Fibroblast of skin of right quadriceps (primary cell): ENCODE measurements at places on chromosomes 2 and 18.
A peak's percentile ranks its signal among the peaks of the same experiment; 100 is the strongest.

- DNase-seq = no peak
Observed at GRCh38 chr2:232345251-232345650, 33.3 kb upstream of the ALPP start.

DNA sequence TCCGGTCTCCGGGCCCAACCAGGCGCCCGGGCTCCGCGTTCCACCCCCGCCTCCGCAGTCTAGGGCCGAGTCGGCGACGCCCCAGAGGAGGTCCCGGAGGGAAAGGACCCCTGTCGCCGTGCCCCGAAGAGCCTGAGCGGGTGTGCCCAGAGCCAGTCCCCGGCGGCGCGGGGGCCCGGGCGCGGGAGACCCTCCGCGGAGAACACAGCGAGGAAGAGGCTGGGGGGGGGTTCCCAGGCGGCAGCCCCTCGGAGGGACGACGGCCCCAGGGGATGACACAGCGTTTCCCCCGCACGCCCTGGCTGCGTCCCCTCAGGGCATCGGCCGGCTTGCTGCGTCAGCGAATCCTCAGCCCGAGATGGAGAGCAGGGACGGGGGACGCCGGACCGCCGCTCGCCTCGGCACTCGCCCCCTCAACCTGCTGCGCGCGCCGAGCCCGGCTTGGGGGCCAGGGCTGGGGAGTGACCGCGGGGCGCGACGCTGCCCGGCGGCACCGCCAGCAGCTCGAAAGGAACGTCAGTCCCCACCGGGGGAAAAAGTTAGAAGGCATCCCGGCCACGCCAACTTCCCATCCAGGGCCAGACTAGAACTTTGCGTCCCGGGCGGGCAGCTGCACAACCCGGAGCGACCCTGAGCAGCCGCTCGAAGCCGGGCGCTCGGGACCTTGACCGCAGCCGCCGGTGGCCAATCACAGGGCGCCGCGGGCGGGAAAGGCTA lies 711 bp downstream of the SFXN5 start:
- DNase-seq = no peak

GRCh38 chr2:6526093-6526824 lies 339.4 kb downstream of the CMPK2 start:
- DNase-seq = no peak

DNA sequence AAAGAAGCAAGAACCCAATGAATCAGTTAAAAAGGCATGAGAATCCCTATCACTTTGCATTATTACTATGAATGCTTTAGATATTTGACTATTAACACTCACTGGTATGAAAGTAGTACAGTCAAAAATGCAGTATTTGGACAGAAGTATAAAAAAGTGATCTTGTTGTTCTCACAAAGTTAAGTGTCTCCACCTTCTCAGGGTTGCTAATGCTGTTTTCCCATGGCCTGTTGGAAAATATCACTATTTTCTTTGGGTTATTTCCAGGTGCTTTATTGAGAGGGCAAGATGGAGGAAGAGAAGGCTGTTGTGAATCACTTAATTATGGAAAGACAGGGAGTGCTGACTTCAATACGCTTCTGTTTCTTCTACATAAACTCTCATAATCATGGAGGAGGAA lies 13.6 kb upstream of the CREB1 start:
- peak; percentile 66 for DNase-seq

DNA sequence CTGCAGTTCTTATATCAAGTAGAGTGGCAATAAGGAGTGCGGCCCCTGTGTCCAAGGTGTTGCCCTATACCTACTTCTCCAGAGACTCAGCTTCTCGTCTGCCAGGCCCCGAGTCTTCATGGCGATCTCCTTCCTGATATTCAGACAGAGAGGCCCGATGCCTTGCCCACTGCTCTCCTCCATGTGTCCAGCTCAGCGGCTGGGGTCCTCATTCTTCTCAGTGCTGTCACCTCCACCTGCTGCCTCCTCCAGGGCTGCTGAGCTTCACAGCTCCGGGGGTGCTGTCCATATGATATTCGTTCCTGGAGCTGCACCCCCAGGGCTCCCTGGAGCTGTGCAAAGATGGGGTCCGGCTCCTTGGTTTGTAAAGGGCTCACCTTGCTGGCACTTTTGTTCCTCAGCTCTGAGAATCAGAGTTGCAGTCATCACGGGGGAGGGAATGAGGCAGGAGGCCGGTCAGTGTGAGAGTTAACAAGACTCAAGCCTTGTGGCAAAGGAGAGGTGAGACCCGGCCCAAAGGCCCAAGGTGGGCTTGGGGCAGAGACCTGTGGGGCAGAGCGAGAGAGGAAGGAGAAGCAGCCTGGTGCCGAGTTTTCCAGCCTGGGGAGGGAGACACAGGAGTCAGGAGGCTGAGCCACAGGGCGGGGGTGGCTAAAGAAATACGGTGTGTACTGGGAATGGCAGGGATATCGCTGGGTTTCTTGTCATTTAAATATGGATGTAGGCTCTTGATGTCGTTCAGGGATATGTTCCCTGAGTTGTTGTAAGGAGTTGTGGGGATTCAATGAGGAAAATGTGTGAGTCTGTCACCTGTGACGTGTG lies 120.6 kb downstream of the CTIF start:
- no peak for DNase-seq

- no peak for DNase-seq
Observed at GRCh38 chr2:227324642-227324994, 433 bp upstream of the MFF start.

DNA sequence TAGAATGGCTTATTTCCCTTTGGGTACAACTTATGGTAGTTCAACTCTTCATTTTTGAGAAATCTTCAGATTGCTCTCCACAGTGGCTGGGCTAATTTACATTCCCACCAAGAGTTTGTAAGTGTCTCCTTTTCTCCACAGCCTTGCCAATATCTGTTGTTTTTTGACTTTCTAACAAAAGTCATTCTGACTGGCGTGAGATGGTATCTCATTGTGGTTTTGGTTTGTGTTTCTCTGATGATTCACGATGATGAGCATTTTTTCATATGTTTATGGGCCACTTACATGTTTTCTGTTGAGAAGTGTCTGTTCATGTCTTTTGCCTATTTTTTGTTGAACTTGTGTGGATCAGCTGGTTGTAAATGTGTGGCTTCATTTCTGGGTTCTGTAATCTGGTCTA lies 871.0 kb downstream of the EPHA4 start:
- no peak for DNase-seq

DNA sequence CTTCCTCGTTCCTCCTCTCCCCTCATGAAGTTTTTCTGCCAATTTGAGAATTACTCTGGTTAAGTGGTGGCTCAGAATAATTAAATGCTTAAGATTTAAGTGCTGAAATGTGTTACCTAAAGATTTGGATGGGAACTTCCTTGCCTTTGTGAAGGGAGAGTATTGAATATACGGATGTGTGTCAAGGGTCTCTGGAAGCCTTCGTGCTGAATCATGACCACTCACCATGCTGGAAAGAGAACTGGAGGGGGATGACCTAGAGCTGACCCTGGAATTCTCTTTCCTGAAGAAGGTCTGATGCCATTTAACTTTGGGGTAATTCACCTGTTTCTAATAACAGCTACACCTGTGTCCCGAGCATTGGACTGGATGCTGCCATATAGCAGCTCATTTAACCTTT lies 2.2 kb downstream of the MOCOS start:
- DNase-seq = no peak

DNA sequence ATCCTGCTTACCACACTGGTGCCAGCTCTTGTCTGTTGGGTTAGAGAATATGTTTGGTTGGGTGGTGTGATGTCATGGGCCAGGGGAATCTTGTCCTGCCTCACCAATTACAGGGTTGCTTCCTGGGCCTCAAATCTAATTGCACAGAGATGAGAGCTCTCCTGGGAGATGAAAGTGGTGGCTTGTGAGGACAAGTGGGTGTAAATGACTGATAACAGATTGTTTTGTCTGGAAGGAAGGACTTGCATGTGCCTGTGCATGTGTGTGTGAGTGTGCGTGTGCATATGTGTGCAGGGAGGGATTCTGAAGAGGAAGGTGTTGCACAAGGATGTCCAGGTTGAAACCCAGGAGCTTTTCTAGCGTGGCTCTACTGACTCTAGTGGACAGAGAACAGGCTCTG lies 271.9 kb downstream of the LOXHD1 start:
- DNase-seq = no peak

DNA sequence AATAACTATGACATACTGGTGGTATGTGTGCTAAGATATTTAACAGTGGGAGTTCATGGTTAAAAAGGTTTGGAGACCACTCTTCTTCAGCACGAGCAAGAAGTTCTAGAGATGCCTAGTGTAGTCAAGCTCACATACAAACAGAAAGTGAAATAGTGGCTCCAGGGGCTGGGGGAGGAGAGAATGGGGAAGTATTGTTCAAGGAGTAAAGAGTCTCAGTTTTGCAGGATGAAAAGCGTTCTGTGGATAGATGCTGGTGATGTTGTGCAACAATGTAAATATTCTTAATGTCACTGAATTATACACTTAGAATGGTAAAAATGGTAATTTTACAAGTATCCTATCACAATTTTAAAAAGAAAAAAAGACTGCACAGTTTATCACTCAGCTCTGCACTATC lies 29.0 kb upstream of the EPAS1 start:
- no peak for DNase-seq
